ENCODE measurements at places on chromosomes 16 and 17.

DNA sequence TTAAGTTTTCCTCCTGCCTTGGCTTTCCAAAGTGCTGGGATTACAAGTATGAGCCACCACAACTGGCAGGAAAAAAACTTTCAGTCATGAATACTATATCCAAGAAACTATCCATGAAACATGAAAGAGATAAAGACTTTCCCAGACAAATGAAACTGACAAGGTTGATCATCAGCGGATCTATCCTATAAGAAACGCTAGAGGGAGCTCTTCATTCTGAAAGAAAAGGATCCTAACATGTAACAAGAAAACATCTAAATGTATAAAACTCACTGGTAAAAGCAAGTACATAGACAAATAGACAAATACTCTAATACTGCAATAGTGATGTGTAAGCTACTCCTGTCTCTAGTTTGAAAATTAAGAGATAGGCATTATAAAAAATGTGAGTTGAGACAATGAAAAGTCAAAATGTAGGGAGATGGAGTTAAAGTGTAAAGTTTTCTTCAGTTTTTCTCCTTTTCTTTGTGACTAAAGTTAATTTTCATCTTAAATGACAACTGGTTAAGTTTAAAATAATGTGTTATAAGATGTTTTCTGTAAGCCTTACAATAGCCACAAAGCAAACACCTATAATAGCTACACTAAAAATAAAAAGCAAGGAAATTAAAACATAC, 79.6 kb upstream of the TEKT1 start:
- peak; percentile 68 for DNase-seq

GRCh38 chr17:62737513-62737912, 70.6 kb downstream of the MARCHF10 start:
- DNase-seq: no peak

DNA sequence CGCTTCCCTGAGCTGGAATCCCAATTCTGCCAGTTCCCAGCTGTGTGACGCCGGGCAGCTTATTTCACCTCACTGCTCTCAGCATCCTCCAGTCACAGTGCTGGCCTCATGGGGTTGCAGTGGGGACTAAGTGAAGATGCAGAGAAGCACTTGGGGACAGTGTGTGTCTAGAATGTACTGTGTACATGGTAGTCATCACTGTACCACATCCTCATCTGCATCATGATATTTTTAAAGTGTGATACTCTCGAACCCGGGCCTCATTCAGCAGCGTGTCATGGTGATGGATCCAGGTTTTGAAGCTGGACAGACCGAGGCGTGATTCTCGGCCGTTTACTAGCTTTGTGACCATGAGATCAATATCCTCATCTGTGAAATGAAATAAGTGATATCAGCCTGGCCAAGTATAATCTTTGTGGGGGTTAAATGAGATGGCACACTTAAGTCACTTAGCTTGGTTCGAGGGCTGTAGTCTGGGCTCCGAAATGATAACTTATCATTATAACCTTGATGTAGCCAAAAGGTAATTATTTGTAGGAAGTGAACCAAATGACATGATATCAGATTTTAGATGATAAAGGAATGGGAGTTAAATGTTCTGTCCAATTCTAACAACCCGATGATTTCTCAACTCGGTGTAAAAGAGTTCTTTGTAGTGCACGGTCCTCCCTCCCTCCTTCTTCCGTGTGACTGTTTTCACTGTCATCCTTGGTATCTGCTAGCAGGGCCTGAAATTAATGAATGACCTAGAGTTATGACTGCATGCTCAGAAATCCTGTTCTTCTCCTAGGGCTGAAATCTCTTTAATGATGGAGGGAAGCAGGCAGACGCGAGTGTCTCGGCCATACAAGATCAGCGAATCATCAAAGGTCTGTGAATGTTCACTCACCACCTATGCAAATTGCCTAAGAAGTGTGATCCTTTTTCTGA, 2.0 kb downstream of the KLHL36 start:
- no peak for DNase-seq

- peak; percentile 75 for DNase-seq
Measured at GRCh38 chr16:26087091-26087490, 395.3 kb downstream of the HS3ST4 start.

GRCh38 chr16:15760129-15760528, 96.7 kb downstream of the MYH11 start:
- DNase-seq: no peak

DNA sequence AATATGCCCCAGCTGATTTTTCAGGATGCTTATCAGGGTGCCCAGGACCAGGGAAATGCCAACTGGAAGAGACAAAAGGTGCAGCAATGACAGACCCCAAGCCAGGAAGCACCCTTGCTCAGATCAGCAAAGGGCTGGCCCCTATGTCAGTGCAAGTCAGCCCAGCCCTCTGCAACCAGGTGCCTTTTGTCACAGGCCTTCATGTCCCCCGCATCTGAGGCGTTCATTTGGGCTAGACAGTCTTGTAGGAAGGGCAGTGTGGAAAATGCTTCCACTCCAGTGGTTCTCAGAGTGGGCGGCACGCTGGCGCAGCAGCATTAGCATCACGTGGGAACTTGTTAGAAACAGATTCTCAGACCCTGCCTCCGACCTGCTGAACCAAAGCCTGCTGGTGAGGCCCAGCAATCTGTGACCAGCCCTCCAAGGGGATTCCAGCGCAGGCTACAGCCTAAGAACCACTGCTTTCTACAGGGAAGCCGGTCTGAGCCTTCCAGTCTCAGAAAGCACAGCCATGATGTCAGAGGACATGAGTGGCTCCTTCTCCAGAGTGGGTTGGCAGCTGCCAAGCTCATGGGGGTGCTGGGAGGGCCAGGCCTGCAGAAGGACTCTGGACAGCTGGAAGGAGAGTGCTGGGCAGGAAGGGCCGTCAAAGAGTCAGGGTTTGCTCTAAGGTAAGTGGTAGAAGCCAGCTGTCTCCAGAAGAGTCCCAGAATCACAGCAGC, 13.1 kb downstream of the SLC47A2 start:
- no peak for DNase-seq

GRCh38 chr17:45115871-45116270, 16.4 kb downstream of the PLCD3 start:
- DNase-seq: no peak
